Ovary (tissue), 10 donors: ENCODE measurements at places on chromosomes 7 and 10.

DNA sequence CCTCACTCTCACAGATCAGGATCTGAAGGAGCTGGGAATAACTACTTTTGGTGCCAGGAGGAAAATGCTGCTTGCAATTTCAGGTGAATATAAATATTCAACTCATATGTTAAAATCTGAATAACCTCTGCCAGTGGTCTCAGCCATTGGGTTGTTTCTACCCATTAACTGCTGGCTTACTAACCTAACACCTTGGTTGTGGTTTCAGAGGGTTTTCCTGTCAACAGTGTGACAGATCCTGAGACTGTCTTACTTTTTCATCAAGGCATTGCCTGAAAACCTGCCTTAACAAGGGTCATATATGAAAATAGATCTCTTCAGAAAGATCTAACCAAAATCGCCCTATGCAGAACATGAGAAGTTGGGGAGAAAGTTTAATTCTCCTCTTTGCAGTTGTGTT lies 307.7 kb downstream of the BICC1 start:
- DNase-seq = no peak

DNA sequence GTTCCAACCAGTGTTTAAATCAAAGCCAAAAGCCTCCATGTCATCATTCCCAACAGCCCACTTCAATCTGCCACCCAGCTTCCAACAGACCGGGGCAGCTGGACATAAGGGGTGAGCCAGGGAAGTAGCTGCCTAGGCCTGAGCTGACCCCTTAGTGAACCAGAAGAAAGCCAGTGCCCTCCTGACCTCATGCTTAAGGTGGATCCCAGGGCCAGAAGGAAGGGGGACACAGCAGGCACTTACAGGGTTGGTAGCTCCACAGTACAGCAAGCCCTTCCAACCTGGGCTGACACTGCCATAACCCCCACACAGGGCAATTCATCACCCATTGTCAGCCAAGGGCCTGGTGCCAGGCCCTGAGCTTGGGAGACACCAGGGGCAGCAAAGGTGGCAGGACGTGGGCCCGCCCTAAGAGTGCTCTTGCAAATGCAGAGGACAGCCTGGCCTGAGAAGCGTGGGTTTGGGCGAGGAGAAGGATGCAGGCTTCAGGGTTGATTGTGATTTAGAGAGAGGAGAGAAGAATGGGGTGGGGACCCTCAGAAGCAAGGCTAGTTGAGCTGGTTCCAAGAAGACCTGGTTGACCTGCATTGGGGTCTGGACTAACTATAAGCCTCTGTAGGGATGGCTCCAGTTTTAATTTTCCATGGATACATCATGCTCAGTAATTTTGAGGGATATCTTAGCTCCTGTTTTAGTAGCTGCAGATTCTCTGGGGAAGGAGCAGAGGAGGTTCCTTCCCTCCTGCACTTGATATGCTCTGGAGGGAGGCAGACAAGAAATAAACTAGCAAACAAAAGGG lies 3.1 kb upstream of the CYP26A1 start:
- DNase-seq = no peak

DNA sequence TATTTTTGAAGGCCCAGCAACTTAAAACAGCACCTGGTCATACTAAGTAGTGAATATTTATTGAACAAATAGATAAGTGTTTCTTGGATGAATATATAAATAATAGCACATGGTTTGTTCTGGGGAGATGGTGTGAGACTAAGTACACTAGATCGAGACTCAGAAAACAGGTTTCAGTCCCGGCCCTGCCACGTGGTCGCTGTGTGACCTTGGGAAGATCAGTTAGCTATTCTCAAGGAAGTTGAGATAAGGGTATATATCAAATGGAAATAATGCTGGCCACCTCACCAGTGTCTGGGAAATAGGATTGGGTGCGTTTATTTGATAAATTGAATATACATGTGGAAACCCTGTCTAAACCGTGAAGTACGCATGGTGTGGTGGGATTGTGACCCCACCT lies 354.6 kb downstream of the SDK1 start:
- no peak for DNase-seq

GRCh38 chr7:101743241-101743994 lies 74.0 kb upstream of the CUX1 start:
- DNase-seq = peak; percentile 55

- no peak for DNase-seq
These were observed 101.6 kb downstream of the ARL5B start for GRCh38 chr10:18760836-18761235.

- no peak for DNase-seq
These were observed 183.1 kb downstream of the TAX1BP1 start for GRCh38 chr7:27922907-27923641.

DNA sequence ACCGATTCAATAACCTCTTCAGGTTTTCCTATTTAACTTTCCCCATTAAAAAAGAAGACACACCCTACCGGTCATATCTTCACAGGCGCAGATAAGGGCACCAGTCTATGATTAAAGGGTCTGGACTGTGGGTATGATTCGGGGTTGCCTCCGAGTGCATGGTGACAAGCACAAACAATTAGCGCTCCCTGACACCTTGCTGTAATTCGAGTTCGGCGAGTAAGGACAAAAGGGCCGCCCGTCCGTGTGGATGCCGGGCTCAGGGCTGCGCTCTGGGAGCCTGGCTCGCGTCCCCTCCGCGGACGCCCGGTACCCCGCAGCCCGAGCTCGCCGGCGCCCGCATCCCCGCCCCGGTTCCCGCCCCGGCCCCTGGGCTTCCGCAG lies 111.9 kb upstream of the RHEB start:
- DNase-seq = no peak

DNA sequence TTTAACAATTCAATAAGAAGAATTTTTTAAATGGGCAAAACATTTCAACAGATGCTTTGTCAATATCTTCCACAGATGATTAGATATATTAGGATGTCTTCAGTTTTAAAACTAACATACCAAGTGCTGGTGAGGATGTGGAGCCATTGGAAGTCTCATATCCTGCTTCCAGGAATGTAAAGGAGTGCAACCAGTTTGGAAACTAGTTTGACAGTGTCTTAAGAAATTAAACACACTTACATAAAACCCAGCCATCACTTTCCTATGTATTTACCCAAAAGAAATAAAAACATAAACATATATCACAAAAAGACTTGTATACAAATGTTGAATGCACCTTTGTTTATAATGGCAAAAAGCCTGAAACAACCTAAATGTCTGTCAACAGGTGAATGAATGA lies 13.3 kb upstream of the AGK start:
- DNase-seq = no peak

- DNase-seq = no peak
These were observed 643.2 kb downstream of the LRMDA start for GRCh38 chr10:76074659-76075058.

DNA sequence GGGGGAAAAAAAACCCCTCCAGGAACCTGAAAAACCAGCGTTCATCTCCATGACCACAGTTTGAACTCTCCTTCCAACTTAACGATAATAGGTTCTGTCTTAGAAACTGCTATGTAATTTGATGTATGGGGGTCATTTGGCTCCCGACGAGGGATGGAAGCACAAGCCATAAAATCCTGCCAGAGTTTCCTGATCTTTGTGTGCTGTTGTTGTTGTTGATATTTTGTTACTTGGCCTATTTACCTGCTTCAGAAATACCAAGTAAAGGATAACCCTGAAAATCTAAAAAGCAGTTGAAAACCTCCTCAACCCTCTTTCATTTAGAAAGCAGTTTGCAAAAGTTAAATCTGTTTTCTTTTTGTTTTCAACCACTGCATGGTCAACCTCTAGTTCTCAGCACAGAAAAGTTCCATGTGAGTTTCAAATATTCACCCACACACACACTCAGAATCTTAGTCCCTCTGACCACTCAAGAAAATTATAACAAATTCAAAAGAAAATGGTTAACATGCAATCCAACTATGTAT lies 9.3 kb upstream of the HOXA2 start:
- no peak for DNase-seq

DNA sequence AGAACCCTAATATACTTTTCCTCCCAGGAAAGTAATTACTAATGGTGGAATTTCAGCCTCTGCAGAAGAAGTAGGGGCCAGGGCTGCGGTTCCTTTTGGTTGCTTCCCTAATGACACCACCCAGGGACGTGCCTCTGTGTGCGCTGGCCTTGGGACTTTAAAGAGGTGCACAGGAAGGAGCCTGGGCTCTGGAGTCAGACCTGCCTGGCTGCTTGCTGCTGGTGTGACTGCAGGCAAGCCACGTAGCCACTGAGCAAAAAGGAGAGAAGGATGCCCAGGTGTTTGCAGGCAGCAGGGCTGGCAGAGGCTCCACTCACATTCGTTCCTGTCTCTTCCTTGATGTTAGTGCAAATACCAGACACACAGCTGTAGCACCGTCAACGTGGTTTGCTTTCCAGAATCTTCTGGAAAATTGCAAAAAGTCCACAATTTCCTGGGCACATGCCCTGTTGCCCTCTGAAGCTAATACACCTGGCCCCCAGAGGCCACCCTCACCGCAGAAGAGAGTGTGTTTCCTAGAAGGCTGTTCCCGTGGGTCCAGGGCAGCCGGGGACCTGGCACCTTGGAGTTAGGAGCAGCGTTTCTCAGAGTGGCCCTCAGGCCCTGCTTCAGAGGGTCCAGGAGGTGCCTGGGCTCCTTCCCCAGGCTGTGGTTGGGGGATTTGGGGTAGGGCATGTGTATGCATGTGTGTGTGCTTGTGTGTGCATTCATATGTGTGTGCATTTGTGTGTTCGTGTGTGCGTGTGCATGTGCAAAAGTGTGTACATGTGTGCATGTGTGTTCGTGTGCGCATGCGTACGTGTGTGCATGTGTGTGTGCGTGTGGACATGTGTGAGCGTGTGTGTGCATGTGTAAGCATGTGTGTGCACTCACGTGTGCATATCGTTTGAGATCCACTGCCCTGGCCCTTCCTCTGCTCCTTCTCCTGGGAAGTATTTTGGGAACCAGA lies 12.8 kb upstream of the PRKAG2 start:
- no peak for DNase-seq

- no peak for DNase-seq
These were observed 87.8 kb upstream of the PPP2R2D start for GRCh38 chr10:131812736-131813604.

- DNase-seq = no peak
These were observed 252.2 kb upstream of the SP4 start for GRCh38 chr7:21175714-21176113.

- peak; percentile 21 for DNase-seq
These were observed 24.7 kb upstream of the PRKAR1B start for GRCh38 chr7:751826-752225.
